T follicular helper cell (primary cell): ENCODE measurements at places on chromosomes 6 and 20.

GRCh38 chr20:63969838-63970713 is at the start of gene ZNF512B:
Gene ZNF512B (minus strand): TSS chr20:63969930. CDS start chr20:63967950, 1,980 bp downstream.
- DNase-seq = no peak

GRCh38 chr20:60976139-60976538 is 275.9 kb upstream of the CDH4 start:
- DNase-seq = no peak

DNA sequence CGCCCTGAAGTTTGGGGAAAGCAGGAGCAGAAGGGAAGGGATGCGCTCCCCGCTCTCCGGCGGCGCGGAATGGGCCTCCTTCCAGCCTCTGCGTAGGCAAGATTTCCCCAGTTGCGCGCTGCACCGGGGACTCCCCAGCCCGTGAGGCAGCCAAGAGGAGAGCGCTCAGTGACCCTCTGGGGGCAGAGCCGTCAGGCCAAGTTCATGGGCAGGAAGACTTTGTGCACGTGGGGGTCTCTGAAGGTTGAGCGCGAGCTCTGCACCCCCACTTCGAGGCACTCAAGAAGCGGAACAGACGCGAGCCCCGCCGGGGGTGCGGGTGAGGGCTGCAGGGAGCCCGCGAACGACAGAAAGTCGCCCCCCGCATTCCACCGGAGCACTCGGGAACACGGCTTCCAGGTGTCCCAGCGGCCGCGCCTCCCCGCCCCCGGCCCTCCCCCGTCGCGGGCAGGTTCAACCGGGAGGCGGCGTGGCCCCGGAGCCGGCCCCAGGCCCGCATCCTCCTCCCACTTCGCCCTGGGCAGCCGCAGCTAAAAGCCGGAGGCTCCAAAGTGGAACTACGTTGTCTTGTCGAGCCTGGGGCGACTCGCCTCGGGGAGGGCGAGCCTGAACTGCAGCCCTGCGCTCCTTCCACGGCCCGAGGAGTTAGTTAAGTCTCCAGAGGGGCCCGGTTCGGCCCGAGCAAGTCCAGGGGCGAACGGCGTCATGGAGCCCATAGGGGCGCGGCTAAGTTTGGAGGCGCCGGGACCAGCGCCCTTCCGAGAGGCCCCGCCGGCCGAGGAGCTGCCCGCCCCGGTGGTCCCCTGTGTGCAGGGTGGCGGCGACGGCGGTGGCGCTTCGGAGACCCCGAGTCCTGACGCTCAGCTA is at the start of gene PPP1R3G:
Gene PPP1R3G (plus strand): TSS at position 561 of the 867 bp plus-strand sequence. CDS start 145 bp downstream, at position 706.
- DNase-seq = no peak

DNA sequence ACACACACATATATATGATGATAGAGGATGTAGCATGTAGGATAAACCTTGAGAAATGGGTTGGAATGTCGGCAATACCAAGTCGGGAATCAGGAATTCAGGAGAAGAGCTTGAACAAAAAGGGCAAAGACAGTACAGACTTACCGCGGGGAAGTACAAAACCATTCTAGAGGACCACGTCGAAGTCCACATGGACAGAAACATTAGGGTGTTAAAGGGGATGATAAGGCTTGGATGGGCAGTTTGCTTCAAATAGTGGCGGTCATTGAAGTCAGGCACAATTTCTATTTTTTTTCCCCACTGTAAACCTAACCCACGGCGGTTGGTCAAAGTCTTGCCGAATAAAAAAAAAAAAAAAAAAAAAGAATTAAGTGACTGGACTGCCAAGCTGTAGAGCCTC is 766 bp upstream of the NUS1 start:
- no peak for DNase-seq

GRCh38 chr6:11484441-11484840 is 53.1 kb upstream of the TMEM170B start:
- no peak for DNase-seq

- DNase-seq = no peak
Measured at GRCh38 chr6:83885984-83886383, 26.5 kb downstream of the CYB5R4 start.
